ENCODE measurements at places on chromosomes 16 and 17.

DNA sequence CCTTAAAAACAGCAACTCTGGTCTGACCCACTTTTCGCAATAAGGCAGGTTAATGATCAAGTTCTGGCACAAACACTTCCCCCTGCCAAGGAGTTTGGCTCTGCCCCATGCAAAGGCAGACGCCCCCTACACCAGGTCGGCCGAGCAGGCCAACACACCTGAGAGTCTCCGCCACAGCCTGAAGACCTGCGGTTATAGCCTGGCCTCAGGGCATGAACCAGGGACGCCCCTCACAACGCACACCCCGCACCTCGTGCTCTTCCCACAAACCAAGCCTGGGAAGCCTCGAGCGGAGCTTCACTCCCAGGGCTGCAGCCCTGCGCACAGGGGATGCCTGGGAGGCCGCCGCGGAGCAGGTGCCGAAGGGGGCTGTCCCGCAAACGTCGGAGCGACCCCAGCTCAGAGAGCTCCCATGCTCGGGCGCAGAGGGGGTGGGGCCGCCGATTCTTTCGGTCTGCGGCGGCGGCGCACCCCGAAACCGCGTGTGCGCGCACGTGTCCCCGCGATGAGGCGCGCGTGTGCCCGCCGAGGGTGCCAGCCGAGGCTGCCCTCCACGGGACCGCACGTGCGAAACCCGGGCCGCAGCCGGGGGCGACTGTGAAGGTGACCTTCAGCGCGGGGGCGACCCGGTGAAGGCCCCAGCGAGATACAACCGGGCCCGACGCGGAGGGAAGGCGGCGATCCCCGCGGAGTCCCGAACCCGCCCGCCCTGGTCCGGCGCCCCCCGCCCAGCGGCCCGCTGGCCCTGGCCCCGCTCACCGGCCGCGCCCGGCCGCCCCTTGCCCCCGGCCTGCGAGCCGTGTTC is 559 bp downstream of the CLUH start:
- DNase-seq, result no peak

GRCh38 chr16:76943921-76944320 is 247.1 kb upstream of the MON1B start:
- no peak for DNase-seq

DNA sequence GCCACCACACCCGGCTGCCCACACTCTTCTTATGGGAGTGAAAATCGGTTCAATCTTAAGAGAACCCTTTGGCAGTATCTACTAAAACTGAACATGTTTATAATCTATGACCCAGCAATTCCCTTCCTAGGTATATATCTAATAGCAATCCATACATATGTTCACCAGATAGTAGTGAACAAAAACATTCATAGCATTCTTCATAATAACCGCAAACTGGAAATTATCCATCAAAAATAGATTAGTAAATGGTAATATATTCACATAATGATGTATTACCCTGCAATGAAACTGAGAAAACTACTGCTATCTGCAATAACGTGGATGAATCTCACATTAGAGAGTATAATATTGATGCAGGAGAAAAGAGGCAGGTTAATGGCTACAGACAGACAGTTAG is 23.1 kb downstream of the COPRS start:
- no peak for DNase-seq

DNA sequence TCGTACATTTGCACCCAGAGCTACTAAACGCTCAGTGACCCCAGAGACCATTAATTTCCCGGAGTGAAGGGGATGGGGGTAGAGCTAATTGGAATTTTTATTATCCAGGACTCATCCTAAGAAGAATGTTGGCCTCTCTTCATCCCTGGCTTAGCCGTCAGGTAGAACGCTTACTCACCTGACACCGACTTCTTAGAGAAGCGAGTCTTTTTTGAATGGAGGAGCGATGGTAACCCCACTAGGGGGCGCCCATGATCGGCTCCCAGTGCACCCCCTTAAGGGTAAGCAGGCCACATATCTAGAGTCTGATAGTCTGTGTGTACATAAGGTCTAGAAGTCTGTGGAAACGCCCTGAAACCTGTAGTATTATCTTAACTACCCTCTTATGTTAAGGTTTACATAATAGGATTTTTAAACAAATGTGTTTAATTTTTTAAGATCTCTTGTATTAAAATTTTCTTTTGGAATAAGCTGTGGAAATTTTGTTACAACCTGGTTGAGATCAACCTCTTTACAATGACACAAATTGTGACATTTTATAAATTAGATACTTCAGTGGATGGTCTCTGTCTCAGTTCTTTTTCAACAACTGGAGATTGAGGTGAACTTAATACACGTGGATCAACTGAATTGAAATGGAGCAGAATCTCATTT is 229.8 kb downstream of the CPPED1 start:
- peak; percentile 67 for DNase-seq

- DNase-seq, result no peak
Measured at GRCh38 chr17:63498626-63499195, 21.9 kb downstream of the ACE start.

DNA sequence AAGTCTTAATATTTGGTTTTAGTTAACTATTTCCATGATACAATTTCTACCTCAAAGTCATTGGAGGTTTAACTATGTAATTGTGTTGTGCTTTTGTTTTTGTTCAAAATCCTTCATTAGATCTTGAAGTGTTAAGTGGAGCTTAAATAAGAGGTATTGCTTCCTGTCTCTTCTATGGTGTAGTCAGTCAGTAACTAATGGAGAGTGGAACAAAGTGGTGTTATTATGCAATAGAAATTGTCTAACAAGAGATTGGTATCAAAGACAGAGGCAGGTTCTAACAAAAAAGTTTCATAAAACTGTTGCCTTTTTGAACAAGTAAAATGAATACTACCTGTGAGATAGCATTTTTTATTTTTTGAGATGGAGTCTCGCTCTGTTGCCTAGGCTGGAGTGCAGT is 45.2 kb downstream of the GRB7 start:
- DNase-seq, result no peak
